ENCODE measurements at places on chromosomes 7 and 10.

GRCh38 chr10:26573674-26574073 lies 123.8 kb upstream of the PDSS1 start:
- no peak for DNase-seq

DNA sequence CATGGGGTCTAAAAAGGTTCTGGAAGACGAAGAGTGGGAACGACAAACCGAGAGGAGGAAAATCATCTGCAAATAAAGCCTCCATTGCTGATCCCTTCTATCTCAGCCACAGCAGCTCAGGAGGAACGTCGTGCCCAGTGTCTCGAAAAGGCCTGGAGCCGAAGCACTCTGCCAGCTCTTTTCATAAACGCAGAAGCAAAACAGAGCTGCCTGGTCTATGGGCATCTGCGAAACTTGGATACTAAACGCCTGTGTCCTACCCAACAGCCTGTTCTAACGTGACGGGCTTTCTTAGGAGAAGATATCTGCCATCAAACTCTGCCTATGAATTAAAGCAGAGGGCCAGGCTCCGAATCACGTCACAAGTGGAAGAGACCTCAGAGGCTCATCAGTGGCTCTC lies 68.7 kb downstream of the GNA12 start:
- no peak for DNase-seq

- DNase-seq, result no peak
Measured at GRCh38 chr7:115024276-115024675, 102.4 kb downstream of the MDFIC start.

GRCh38 chr7:158811894-158812293 lies 17.4 kb downstream of the ESYT2 start:
- no peak for DNase-seq

GRCh38 chr7:121510302-121510701 lies 114.2 kb upstream of the FAM3C start:
- peak; percentile 29 for DNase-seq

DNA sequence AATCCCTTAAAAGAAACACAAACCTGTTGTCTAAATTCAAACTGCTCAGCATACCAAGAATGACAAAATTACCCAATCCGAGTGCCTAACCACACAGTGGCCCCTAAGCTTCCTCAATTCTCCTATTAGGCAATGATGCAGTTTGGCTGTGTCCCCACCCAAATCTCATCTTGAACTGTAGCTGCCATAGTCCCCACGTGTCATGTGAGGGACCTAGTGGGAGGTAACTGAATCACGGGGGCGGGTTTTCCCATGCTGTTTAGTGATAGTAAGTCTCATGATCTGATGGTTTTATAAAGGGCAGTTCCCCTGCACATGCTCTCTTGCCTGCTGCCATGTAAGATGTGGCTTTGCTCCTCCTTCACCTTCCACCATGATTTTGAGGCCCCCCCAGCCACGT lies 21.9 kb downstream of the PSAP start:
- DNase-seq, result peak; percentile 20

DNA sequence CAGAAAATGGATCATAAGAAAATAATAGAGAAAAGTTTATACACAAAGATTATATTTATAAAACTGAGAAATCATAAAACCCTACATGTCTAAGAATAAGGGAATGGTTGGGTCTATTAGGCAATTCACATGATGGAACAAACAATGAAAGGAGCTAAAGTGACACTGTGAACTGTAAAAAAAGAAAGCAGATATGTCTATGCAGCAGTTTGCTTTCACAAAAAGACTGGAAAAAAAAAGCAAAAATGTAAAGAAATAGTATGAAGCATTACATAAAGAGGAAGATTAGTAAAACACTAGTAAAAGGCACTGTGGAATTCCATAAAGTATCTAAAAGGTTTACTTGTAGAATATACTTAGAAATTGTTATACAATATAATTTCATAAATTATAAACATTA lies 95.9 kb downstream of the HBP1 start:
- DNase-seq, result no peak

DNA sequence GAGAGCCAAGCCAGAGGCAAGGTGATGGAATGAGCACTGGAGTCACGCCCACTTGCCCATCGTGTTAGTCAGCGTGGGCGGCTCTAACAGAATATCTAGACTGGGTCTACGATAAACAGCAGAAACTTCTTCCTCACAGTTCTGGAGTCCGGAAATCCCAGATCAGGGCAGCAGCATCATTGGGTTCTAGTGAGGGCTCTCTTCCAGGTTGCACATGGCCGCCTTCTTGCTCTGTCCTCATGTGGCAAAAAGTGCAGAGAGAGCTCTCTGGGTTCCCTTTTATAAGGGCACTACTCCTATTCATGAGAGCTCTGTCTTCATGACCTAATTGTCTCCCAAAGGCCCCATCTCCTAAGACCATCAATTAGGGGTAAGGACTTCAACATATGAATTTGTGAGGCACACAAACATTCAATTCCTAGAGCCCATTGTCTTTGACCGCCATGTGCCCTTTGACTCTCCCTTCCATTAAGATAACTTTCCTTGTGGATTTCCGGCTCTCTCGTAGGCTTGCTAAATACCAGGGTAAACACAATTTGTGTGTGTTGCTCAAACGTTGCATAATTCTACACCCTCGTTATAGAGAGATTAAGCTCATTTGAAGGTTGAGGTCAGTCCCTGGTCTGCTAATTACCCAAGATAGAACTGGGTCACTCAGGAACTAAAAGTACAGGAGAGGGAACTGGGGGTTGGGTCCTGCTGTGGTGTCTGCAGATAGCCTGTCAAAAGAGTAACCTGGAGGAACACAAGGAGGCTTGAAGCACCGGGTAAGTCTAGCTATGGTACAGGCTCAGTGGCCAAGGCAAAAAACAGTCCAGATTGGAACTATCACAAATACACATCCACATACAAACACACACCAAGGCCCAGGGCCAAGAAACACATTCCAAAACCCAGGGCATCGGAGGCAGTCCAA lies 28.7 kb upstream of the USP6NL start:
- DNase-seq, result no peak

DNA sequence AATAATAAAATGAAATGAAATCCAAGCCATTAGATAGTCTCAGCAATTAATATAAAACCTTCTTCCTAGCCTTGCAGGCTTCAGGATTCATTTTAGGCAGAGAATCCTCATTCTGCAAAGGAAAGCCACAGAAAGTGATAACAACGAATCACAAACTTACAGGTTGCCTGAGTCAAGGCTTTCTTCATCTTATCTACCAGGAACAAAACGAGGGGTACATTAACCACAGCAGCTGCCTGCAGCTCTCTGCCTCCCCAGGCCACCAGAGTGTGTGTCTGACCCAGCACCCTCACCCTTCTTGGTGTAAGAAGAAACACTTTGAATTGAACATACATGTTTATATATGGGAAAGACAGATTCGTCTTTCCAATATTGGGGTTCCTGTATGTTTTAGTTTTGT lies 12.5 kb upstream of the TNS3 start:
- no peak for DNase-seq

- no peak for DNase-seq
Measured at GRCh38 chr10:49509771-49510303, 29.1 kb downstream of the ERCC6 start.

DNA sequence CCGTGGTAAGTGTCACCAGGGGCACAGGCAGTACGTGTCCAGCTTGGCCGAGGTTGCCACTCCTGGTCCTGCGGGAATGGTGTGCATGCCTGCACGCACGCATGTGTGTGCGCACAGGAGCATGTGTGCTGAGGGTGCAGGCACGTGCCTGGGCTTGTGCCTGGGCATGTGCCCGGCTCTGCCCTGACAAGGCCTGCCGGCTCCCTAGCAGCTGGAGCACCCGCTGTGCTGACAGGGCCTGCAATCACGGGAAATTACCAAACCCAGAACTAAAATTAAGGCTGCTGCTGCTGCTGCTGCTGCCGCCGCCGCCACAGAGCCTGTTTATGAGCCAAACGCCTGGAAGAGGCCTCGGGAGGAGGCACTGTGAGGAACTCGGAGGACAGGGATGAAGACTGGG lies 28.7 kb downstream of the GHRHR start:
- no peak for DNase-seq

DNA sequence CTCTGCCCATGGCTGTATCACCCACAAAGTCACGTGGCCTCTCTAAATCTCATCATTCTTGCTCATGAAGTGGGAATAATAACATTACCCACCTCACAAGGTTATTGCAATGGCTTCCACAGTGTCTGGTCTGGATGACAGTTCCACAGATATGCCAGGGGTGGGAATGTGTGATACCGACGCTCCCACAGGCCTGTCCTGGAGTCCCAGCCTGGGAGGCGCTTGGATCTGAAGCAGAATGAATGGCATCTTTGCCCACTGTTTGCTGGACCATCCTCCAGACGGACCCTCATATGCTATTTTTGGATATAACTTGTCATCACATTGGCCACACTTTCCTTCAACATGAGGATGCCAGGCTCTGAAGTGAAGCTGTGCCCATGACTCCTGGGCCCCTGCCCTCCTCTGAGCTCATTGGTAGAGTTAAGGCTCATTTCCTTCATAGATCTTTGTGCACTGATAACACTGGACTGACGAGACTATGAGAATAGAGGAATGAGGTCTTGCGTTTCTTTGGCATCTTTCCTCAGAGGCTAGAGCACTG lies 279.8 kb upstream of the ZNF32 start:
- DNase-seq, result no peak

- DNase-seq, result peak; percentile 87
Measured at GRCh38 chr7:38335492-38336147, 62.2 kb upstream of the TARP start.

DNA sequence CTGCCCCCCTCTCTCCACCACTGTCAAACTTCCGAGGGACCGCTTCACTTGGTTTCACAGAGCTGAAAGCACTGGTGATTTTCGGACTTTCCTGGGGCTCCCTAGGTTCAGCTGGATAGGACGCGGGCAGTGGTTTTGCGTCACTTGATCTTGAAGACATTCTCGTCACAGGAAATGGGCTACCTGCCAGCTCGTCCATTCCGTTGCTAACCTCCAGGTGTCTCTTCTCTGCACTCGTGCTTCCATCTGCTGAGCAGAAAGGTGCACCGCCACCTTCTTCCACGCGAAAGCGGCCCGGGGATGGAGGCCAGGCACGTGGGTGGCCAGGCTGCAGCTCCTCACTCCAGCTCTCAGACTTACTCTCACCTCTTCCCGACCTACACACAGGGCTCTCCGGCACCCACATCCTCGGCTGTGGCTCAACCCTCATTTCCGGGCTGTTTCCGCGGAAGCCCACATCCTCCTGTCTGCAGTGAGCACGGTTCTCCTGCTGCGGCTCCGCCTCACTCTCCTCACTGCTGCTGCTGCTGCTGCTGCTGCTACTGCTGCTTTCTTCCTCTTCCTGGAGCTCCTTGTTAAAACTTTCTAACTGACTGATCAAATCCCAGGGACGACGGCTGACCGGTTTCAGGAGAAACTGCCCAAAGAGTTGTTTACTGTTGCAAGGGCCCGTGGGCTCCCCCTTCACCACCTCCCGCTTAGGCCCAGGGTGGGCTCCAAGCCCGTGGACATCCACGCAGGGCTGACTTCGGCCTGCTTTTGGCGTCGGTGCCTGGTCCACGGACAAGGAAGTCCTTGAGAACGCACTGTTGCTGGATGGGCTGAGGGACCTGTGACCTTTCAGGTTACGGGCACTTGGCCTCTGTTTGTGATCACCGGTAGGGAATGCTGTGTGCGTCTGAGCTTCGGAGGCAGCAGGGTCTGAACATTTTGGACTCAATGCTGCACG lies 32.1 kb downstream of the JCAD start:
- DNase-seq, result peak; percentile 87

GRCh38 chr7:216360-217300 lies 24.3 kb downstream of the FAM20C start:
- no peak for DNase-seq

GRCh38 chr10:48518986-48519385 lies 85.9 kb downstream of the ARHGAP22 start:
- DNase-seq, result no peak

DNA sequence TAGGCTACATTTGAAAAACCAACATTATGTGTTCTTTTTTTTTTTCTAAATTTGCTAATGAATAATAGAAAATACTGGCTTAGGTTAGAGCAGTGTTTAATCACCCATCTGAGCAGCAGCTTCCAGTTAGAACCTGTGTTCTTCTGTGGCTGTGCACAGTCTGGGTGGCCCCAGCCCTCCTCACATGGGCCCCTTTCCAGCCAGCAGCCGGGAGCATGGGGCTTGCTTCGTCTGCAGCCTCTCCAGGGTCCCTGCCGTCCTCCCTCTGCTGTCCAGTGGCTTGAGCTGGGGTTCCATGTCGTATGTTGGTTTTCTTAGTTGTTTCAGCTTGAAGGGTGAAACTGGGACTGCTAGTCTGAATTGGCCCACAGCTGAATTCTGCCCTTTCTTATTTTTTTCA lies 37.3 kb downstream of the BNIP3 start:
- no peak for DNase-seq

GRCh38 chr7:113141803-113142202 lies 23.4 kb upstream of the SMIM30 start:
- DNase-seq, result no peak

Data from CD4-positive, alpha-beta T cell treated with Interleukin-10 for 1 hour (primary cell).